Body of pancreas (tissue), 4 donors: ENCODE measurements at places on chromosomes 3 and 15. TPM values are rescaled to one million over a fixed set of nuclear protein-coding genes. Genes with fewer than 3 reads are reported as not detected.

CD200 gene
- total RNA-seq, result 2.0 TPM

DNA sequence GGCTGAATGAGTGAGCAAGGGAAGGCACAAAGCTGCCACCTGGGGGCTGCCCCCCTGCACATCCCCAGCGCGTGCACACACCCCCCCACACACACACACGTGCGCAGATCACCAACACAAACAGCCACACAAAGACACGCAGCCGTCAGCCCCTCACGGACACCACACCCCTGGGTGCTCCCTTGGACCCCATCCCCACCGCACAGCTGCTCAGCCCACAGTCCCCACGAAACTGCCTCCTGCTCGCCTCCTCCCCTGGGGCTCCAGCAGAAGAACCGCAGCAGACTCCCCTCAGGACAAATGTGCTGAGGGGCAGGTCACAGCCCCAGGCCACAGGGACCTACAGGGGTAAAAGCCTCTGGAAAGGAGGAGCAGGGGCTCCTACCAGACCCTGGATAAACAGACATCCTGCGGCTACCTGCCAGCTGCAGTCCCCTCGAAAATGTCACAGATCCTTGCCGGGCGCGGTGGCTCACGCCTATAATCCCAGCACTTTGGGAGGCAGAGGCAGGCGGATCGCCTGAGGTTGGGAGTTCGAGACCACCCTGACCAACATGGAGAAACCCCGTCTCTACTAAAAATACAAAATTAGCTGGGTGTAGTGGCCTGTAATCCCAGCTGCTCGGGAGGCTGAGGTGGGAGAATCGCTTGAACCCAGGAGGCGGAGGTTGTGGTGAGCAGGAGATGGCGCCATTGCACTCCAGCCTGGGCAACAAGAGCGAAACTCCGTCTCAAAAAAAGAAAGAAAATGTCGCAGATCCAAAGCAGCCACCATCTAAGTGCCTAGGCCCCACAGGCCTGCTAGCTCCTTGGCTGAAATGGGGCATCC lies 6.5 kb downstream of the TWF2 start:
- peaks cover 14% of the 10 kb centered on the region for H3K4me1 ChIP-seq
- DNase-seq, result no peak
- H3K36me3 ChIP-seq, result peaks cover 7% of the 10 kb centered on the region
- no peaks in the 10 kb centered on the region for H3K27me3 ChIP-seq
- H3K4me3 ChIP-seq, result no peak overlapping the region

ALDH1L1 gene
- total RNA-seq, result 54.7 TPM

DNA sequence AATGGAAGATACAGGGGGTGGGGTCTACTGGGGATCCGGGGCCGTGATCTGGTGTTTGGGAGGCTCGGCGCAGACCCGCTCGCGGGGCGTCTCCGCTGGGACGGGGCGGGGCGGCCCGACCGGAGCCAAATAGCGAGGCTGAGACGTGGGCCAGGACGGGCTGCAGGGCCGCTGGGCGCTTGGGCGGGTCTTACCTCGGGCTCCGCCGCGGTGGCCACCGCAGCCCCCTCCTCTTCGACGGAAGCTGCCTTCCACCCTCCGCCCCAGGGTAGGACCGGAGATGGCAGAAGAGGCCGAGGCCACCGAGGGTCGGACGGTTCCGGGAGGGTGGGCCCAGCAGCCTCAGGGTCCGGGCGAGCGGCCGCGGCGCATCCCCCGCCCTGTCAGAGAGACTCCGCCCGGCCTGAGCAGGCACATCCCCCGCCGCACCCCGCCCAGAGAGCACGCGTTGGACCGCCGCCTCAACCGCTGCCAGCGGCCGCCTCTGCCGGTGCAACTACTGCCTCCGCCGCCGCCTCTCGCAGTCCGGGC lies 399 bp downstream of the MYO9A start:
- no peaks in the 10 kb centered on the region for H3K36me3 ChIP-seq
- peak overlapping the region; percentile 86 for H3K4me3 ChIP-seq
- H3K27me3 ChIP-seq, result no peaks in the 10 kb centered on the region
- DNase-seq, result peak; percentile 68
- peak overlapping the region; percentile 92 for H3K27ac ChIP-seq

- H3K4me1 ChIP-seq, result no peaks in the 10 kb centered on the region
- H3K27me3 ChIP-seq, result no peaks in the 10 kb centered on the region
- DNase-seq, result no peak
- H3K27ac ChIP-seq, result no peak overlapping the region
These were observed 288.2 kb downstream of the ADAMTS17 start for GRCh38 chr15:100053474-100054121.

GRCh38 chr15:70596354-70597055 lies 166.9 kb downstream of the UACA start:
- no peak overlapping the region for H3K27ac ChIP-seq
- no peaks in the 10 kb centered on the region for H3K36me3 ChIP-seq
- no peak for DNase-seq
- H3K4me3 ChIP-seq, result no peak overlapping the region

DNA sequence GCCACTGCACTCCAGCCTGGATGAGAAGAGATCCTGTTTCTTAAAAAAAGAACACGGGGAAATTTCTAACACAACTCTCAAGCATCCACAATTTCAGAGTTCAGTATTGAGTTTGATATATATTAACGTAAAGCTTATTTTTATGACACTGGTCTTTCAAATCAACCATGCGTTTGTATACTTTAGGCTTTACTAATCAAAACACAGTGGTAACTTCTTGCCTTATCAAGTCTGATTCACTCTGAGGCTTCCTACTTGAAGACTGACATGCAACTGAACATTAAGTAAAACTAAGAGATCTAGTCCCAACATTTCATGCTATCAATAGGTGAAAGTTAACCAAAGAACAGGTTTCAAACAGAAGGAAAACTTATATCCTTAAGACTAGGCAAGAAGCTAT lies 46.7 kb downstream of the PRTG start:
- no peak overlapping the region for H3K27ac ChIP-seq
- no peaks in the 10 kb centered on the region for H3K36me3 ChIP-seq
- no peak for DNase-seq
- H3K4me3 ChIP-seq, result no peak overlapping the region
- no peaks in the 10 kb centered on the region for H3K27me3 ChIP-seq

DNA sequence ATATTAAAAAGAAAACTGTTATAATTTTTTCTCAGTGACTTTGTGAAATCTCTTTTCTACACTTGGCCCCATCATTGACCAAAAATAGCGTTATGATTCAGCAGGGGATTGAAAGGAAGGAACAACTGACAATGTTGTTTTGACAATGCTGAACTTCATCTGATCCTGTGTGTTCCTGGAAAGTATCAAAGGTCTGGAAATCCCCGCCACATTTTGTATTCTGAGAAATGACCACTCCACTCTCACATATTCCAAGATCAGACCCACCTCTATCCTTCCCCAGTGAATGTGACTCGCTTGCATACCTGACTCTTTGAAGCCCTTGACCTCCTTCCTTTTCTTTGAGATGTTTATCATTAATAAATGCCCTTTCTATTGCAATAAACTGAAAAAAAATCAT lies 9.7 kb upstream of the RIOX2 start:
- no peak overlapping the region for H3K4me3 ChIP-seq
- DNase-seq, result no peak
- H3K36me3 ChIP-seq, result no peaks in the 10 kb centered on the region

DNA sequence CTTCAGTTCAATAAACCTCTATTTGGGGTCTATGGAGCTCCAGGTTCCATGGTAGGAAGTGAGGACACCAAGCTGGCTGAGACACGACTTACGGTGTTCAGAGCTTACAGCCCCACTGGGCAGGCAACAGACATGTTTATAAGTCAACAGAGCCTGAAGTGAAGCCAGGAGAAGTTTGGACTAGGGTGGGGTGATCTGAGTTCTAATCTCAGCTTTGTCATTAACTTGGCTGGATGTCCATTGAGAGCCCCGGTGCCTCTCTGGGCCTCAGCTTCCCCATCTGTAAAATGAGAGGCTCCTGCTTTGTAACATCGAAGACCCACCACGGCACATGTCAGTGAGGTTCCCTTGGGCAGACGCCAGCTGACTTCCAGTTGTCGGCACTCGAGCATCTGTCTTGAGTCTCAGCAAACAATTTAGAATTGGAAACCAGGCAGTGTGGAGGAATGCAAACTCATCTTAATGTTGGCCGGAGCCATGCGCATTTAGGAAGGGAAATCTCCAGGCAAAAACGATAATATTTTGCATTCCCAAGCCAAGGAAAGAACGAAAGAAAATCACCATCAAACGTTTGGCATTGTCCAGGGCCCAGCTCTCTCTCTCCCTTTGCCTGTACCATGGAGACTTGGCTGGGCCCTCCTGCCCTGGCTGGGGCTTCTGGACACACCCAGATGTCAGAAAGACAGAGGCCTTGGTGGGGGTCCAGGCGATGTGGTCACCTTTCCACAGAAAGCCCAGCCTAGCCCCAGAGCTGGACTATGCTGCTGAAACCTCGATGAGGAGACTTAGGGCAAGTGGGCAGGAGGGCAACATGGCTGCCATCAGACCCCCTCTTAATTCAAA lies 18.4 kb downstream of the ITGA11 start:
- no peaks in the 10 kb centered on the region for H3K36me3 ChIP-seq
- DNase-seq, result peak; percentile 14
- H3K27me3 ChIP-seq, result no peaks in the 10 kb centered on the region
- H3K27ac ChIP-seq, result no peak overlapping the region

DNA sequence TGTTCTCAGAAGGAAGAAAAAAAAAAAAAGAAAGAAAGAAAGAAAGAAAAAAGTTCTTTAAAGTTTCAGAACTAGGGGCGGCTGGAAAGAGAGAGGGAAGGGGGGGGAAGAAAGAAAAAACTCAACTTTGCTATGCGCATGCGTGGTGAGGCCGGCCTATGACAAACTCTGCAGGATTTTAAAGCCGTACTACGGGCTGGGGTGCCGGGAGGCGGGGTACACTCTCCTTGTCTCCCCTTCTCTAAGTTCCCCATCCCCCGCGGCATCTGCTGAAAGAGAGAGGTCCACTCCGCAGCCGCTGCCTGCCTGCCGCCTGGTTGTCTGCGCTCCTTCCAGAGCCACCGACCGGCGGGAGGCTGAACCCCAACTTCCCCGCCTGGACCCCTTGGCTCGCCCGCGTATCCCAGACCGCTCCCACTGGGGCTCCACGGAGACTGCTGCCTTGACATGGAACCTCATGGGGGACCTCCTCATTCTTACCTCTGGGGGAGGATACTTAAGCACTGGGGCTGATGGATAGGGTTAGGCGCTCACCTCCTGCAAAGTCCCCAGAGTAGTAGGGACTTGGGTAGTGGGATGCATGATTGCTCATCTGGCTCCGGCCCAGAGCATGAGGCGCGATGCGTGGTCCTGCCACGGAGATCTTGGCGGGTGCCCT lies 1.4 kb upstream of the WNT5A start:
- no peaks in the 10 kb centered on the region for H3K36me3 ChIP-seq
- peak overlapping the region; percentile 71 for H3K4me3 ChIP-seq
- H3K27ac ChIP-seq, result peak overlapping the region; percentile 88
- DNase-seq, result peak; percentile 71
- H3K27me3 ChIP-seq, result no peaks in the 10 kb centered on the region
- H3K4me1 ChIP-seq, result peaks cover 42% of the 10 kb centered on the region

- no peaks in the 10 kb centered on the region for H3K36me3 ChIP-seq
- no peak overlapping the region for H3K4me3 ChIP-seq
- H3K4me1 ChIP-seq, result no peaks in the 10 kb centered on the region
- no peak for DNase-seq
These were observed 89.7 kb upstream of the FGF12 start for GRCh38 chr3:192817053-192817452.

GRCh38 chr3:79362571-79363270 lies 405.1 kb downstream of the ROBO1 start:
- H3K36me3 ChIP-seq, result no peaks in the 10 kb centered on the region
- no peak overlapping the region for H3K4me3 ChIP-seq
- no peak overlapping the region for H3K27ac ChIP-seq
- no peak for DNase-seq

DNA sequence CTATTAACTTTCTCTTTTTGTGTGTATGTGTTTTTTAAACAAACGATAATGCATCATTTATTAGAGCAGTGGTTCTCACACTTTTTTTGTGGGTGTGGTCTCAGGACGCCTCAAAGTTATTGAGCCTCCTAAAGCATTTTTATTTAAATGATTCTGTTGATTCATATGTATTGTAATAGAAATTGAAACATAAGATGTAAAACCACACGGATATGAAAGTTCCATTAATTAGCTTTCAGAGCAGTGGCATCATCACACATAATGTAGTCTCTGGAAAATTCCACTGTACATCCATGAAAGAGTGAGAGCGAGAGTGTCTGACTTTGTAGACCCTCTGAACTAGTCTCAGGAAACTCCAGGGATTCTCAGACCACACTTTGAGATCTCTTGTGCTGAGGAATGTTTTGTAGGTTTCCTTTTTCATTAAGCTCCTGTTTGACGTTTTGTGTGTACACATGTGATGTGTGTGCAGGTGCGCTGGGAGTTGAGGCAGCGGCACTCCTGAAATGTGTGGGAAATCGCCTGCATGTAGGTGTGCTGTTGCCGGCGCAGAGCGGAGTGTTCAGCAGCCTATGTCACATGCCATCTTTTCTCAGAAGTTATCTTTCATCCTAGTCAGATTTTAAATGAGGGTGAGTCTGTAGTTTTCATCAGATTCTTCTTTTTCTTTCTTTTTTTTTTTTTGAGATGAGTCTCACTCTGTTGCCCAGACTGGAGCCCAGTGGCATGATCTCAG lies 5.3 kb upstream of the TRAK1 start:
- H3K27me3 ChIP-seq, result no peaks in the 10 kb centered on the region
- H3K27ac ChIP-seq, result no peak overlapping the region
- no peak overlapping the region for H3K4me3 ChIP-seq
- H3K36me3 ChIP-seq, result no peaks in the 10 kb centered on the region

DNA sequence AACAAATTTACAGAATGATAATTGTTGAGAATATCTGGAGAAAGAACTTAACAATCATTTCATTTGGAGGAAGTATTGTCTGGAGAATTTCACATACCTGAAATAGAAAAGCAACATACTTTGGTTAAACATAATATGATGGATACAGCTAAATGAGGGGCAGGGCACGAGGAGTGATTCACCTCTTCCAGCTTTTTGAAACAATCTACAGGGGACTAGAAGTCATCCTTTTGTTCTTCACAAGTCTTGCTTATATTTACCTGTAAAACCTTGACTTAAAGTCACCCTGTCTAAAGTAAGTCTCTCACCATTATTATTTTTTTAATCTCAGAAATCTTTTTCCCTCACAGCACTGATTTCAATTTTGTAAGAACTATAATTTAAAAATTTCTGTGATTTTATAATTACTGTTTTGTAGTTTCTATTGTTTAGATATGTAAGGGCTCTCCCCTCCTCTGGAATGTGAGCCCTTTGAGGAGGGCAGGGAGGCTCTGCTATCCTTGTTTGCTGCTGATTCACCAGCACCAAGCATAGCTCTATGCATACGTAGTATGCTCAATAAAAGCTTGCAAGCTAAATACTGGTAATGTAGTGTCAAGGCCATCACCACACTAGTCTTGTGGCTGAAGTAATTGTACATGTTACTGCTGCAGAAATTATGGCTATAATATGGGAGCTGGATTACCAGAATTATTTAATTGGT lies 193.9 kb upstream of the THRB start:
- H3K36me3 ChIP-seq, result no peaks in the 10 kb centered on the region
- DNase-seq, result no peak
- H3K27me3 ChIP-seq, result no peaks in the 10 kb centered on the region
- H3K27ac ChIP-seq, result no peak overlapping the region
